H7 (cell line): ENCODE measurements at places on chromosomes 2 and 18. TPM values are rescaled to one million over a fixed set of nuclear protein-coding genes. Genes with fewer than 3 reads are reported as not detected.

PDCD1 gene
- total RNA-seq, result 1.0 and 2.8 TPM in 2 replicates

IL18R1 gene
- 0.41 and 0.42 TPM in 2 replicates for total RNA-seq

SPC25 gene
- 11.9 and 13.9 TPM in 2 replicates for total RNA-seq

RFX8 gene
- 0.18 TPM in 1 of 2 replicates, not detected in the other for total RNA-seq

GKN1 gene
- not detected in 2 replicates for total RNA-seq

DNMT3A gene
- 48.6 and 63.1 TPM in 2 replicates for total RNA-seq

ITGA6 gene
- total RNA-seq, result 57.3 and 90.7 TPM in 2 replicates

PROKR1 gene
- total RNA-seq, result 2.8 and 3.7 TPM in 2 replicates

KRTCAP3 gene
- 9.0 and 13.4 TPM in 2 replicates for total RNA-seq

PLEKHH2 gene
- 1.4 and 2.1 TPM in 2 replicates for total RNA-seq

SERPINB12 gene
- not detected in 2 replicates for total RNA-seq

DIPK1C gene
- total RNA-seq, result 0.22 TPM in 1 of 2 replicates, not detected in the other

GCG gene
- total RNA-seq, result not detected in 2 replicates

SULT6B1 gene
- not detected in 2 replicates for total RNA-seq

MAP4K4 gene
- 45.6 and 58.7 TPM in 2 replicates for total RNA-seq

EVA1A gene
- 3.4 and 7.4 TPM in 2 replicates for total RNA-seq

IL1R2 gene
- 0.17 and 0.44 TPM in 2 replicates for total RNA-seq

OTX1 gene
- 0.03 and 0.26 TPM in 2 replicates for total RNA-seq

IGFBP2 gene
- 848 and 859 TPM in 2 replicates for total RNA-seq

IL1F10 gene
- not detected in 2 replicates for total RNA-seq
